ENCODE measurements at places on chromosomes 4 and X.
A peak's percentile ranks its signal among the peaks of the same experiment; 100 is the strongest.

GRCh38 chrX:51395480-51395809 is 62.8 kb downstream of the NUDT10 start:
- no peak for DNase-seq

GRCh38 chrX:43238461-43238945 is 417.6 kb upstream of the MAOA start:
- no peak for DNase-seq

DNA sequence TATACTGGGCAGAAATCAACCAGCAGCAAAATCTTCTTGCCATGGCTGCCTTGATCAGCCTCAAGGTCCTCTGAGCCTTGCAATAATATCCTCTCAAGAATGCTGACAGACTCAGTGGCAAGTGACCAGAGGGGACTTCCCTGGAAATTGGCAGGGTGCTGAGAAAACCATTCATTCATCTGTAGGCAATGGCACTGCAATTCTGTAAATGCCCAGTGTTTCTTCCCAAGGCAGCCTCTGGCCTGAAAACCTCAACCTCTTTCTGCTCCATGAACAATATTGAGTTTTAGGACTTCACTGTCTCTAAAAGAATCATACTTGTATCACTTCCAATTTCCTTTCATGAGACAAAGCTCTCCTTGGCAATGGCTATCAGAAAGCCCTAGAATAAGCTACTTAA is 754.3 kb upstream of the TENM3 start:
- DNase-seq, result no peak

GRCh38 chrX:138740341-138740740 is 28.8 kb upstream of the FGF13 start:
- DNase-seq, result no peak

- no peak for DNase-seq
Measured at GRCh38 chr4:40493160-40493559, 136.5 kb downstream of the RBM47 start.

DNA sequence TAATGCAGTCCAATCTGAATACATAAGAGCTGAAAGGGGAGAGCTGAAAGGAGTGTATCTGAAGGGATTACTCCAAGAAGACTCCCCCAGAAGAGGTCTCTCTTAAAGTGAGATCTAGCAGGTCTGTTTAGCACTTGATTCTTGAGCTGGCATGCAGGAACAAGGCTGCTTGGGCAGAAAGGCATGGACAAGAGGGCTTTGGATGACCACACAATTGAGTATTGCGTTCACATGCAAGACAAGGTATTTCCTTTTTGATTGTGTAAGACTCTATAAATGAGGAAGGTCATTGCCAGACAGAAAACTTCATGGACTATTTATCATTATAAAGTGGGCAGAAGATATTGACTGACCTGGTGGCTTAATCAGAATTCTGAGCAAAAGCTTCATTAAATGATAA is 145.5 kb upstream of the AFF2 start:
- DNase-seq, result no peak

GRCh38 chr4:159047478-159048165 is 55.3 kb upstream of the RAPGEF2 start:
- no peak for DNase-seq

GRCh38 chrX:47321823-47322371 is 48.5 kb upstream of the ZNF157 start:
- no peak for DNase-seq

GRCh38 chrX:9310616-9311015 is 154.2 kb upstream of the TBL1X start:
- no peak for DNase-seq

DNA sequence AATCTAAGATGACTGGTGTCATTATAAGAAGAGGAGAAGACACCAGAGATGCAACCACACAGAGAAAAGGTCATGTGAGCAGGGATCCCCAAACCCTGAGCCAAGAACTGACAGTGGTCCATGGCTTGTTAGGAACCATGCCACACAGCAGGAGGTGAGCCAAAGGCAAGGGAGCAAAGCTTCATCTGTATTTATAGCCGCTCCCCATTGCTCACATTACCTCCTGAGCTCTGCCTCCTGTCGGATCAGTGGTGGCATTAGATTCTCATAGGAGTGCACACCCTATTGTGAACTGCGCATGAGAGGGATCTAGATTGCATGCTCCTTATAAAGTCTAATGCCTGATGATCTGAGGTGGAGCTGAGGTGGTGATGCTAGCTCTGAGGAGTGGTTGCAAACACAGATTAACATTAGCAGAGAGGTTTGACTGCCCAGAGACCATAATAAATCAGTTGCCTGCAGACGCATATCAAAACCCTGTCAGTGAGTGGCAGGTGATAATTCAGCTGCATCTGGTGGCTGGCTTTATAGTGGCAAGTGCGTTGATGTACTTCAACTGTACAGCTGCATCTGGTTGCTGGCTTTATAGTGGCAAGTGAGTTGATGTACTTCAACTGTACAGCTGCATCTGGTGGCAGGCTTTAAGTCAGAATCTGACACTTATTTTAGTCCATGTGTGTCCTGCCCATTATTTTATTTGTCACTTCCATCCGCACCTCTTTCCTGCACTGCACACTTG is 19.8 kb upstream of the CXCL2 start:
- DNase-seq, result no peak

DNA sequence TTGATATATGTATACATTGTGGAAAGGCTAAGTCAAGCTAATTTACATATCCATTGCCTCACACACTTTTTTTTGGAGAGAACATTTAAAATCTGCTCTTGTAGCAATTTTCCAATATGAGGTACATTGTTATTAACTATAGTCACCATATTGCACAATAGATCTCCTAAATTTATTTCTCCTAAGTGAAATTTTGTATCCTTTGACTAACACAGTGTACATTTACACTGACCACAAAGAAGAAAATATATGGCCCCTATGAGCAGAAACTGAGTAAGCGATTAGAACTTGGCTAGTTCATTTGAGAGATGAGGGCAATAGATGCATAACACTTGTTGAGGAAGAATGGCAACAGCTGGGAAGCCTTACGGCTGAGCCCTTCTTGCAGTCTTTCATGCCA is 20.3 kb upstream of the GUCY1B1 start:
- DNase-seq, result no peak

DNA sequence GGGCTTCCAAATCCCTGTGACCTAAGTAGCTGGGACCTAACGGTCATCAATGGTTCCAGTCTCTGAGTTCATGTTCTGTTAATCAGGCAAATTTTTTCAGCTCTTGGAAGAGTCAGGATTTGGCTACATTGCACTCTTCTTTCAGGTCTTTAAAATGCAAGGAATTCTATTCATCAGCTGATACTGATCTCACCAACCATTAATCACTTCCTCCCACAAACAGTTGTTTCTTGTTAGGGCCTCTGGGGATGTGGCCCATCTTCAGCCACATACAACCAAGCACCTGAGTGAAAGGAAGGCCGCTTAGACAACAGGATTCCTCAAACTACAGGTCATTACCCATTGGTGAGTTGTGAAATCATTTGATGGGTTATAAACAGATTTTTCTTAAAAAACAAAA is 71.7 kb downstream of the FANCB start:
- DNase-seq, result no peak

- DNase-seq, result peak; percentile 33
Measured at GRCh38 chr4:6332042-6332668, 62.5 kb downstream of the WFS1 start.

DNA sequence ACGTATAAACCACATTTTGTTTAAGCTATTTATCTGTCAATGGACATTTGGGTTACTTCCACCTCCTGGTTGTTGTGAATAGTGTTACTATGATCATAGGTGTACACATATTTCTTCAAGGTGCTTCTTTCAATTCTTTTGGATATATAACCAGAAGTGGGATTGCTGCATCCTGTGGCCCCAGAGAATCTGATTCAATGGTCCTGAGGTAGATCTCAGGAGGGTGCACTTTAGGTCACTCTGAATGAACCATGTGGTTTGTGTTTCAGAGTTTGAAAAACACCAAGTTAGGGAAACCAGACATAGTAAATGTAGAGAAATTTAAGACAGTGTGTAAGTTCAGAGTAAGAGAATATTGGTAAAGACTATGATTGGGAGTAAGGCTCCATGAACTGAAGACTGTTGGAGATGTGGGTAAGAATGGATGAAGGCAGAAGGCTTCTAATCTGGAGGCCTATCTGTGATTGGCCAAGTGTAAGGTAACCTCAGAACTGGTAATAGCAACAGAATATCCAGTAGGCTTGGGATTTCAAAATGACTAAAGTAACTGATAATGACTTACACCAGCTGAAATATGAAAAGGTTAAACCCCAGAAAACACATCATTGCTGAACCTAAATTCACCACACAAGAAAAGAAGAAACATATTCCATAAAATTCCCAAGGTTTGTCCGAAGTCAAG is 236.9 kb downstream of the CAMK2D start:
- DNase-seq, result no peak

- DNase-seq, result no peak
Measured at GRCh38 chr4:74279716-74280115, 28.6 kb upstream of the EPGN start.

DNA sequence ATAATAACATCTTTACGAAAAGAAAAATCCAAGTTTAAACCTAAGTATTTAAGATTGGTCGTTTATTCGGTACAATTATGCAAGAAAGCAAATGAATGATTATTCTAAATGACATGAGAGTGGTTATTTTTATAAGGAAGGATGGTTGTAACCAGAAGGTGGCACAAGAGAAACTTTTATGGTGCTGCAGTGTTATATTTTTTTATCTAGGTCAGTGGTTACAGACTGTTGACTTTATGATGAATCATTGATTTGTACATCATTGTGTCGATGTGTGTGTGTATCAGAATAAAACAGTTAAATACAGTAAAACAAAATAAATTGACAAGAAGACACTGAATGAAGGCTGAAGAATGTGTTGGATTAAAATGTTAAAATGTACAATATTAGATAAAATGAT is 9.8 kb downstream of the DCAF8L2 start:
- peak; percentile 10 for DNase-seq

DNA sequence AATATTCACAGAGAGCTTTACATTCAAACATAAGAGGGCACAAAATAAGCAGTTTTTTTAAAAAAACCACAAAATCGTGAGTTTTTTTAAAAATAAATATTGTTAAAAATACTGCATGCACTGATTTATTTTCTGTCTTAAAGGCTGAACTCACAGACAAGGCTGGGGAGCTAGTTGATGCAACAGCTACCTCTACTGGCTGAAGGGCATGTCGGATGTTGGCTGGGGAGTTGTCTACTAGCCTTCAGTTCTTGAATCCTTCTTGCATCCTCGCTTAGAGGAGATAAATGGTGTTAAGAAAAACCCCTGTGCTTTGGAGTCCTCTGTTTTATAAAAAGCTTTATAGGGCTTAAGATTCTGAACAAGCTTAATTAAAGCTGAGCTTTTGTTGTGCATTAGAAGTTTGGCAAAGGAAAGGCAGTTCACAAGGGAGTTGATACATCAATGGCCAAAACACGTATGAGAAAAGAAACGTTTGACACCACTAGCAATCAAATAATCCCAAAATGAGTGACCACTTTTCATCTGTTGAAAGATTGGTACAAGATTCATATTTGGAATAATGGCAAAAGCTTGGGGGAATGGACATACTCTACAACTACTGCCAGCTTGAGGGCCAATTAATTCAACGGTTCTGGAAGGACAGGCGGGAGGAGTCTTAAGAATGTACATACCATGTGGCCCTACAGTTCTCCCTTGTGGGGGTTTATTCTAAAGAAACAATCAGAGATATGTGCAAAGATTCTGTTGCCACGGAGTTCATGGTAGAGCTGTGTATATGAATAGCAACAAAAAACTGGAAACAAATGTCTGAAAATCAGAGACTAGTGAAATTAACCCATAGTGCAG is 94.7 kb downstream of the SEL1L3 start:
- peak; percentile 68 for DNase-seq

- no peak for DNase-seq
Measured at GRCh38 chr4:163988865-163989264, 494.4 kb downstream of the TMA16 start.

DNA sequence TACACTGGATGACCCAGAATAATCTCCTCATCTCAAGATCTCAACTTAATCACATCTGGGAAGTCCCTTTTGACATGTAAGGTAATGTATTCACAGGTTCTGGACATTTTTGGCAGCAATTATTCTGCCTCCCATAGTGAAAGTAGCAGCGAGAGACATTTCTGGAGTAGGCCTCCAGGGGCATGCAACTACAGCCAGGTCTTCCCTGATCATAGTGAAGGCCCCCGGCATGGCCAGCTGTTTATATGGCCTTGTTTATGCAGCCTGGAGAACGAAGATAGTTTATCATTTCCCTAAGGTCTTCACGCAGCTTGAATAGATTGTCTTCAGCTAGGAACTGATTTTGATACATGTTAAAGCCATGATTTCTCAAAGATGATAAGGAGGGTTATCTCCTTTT is 139.9 kb downstream of the RNF150 start:
- DNase-seq, result no peak

DNA sequence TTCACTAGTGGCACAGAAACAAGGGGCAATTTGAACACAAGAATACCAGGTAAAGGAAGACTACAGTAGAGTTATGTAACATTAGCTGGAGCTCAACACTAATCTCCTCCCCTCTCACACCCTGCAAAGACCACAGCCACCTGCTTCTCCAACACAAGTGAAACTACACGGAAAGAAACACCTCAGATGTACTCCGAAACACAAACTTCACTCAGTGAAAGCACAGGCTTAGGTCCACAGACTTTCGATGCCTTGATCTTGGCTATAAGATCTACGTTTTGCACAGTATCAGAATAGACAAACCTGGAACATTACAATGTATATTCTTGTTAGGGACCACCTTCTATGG is 7.6 kb downstream of the ACSL1 start:
- no peak for DNase-seq

DNA sequence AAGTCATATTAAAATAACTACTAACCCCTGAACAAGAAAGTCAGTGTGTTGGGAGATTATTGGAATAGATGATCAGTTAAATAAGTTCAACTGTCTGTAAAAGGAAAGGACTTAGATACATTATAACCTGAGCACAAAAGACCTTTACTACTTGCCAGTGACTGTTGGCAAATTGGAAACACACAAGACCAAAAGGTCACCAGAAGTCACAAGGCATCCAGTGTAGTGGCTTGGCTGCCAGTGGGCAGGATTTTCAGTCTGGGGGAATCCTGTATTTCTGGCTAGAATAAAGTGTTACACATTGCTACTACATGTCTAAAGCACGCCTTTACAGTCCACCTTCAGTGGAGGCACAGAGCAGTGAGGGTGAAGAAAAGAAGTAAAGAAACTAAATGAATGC is 108.3 kb upstream of the AR start:
- DNase-seq, result no peak

DNA sequence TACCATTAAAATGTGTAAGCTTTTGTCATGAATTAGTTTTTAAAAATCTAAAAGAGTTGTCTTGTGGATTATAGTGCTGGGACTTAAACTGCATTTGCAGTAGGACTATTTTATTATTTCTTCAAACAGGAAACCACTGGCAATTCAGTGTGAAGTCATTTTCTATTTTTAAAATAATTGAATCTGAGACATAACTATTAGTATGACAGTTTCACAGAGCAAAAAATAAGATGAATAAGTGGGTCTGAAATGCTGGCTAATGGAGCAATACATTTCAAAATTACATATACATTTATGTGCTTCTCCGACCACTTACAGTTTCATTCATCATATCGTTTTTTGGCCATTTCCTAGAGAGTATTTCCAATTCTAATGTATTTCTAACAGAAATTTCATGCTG is 75.3 kb upstream of the RAPGEF2 start:
- no peak for DNase-seq

GRCh38 chr4:6275898-6276806 is 6.5 kb downstream of the WFS1 start:
- DNase-seq, result no peak

GRCh38 chr4:7224001-7224400 is 31.7 kb downstream of the SORCS2 start:
- no peak for DNase-seq

- no peak for DNase-seq
Measured at GRCh38 chr4:161291222-161291621, 872.6 kb downstream of the FSTL5 start.

- DNase-seq, result no peak
Measured at GRCh38 chr4:111027526-111027925, 404.6 kb upstream of the PITX2 start.
